ENCODE measurements at places on chromosomes 4 and X. TPM values are rescaled to one million over a fixed set of nuclear protein-coding genes. Genes with fewer than 3 reads are reported as not detected.

GRCh38 chr4:164221631-164222030 lies 532.3 kb upstream of the SMIM31 start:
- DNase-seq = no peak

DNA sequence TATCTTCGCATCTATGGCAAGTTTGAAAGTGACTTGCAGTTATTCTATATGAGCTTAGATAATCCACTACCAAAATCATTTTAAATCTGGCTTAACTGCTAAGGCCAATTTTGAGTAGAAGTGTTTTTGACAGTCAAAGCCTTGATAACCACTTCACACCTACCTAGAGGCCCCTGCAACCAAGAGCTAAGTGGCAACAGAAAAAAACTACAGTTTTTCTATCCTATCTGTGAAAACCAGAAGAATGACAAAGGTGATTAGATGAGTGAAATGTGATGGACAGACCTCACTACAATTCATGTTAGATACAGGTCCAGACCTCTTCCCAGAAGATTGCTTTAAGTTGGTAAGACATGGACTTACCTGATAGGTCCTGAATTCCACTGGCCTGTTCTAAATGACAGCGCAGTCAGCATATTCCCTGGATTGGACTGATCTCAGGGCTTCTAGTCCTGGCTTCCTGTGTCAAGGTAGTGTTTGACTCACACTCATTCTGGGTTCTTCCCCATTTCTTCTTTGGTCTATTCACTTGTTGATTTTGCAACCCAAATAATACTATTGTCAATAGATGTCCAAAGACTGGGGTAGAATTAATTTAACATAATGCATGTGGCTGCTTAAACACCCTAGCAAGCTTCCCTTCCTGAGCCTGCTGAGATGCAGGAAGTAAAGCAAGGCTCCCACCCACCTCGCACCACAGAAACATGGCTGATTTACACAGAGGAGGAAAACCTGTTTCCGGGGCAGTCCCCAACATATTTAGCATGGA lies 65.1 kb downstream of the PPP3CA start:
- DNase-seq = peak; percentile 23

DNA sequence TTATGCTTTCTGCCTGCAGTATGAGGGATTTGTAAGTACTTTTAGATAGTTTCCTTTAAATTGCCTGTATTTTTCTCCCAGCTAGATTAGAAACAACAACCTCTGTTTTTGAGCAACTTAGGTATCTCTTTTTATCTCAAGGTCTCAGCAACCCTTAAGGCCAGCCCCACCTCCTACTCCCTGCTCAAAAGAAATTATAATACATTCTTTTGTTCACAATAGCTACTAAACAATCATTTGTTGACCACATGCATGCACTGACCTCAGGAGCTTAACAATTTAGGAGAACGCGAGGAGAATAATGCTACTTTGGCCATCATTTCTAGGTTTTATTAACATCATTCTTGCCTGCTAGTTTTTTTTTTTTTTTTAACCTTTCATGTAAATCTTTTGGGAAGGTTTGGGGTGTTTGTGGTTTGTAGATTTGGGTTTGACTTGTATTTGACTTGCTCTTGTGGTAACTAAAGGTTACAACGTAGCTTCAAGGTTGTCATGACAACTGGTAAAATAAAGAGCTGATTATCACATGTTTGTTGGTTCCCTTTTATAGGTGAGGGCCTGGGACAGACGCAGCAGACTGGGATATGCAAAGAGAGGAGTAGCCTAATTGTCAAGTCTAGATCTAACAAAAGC lies 145.4 kb upstream of the PLAC1 start:
- DNase-seq = no peak

The TDO2 gene
- total RNA-seq = not detected

DNA sequence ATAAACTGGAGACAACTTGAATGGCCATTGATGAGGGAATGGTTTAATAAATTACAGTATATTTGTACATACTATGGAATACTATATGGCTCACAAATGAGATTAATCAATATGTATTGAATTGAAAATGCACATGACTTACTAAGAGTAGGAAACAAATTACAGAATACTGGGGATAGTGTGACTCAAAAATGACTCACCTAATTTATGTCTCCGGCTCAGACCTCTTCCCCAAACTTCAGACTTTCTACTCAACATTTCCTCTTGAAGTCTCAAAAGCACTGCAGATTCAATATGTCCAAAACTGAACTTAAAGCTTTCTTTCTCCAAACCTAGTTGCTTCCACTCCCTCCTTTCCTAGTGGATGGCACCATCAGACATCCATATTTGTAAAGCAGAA lies 28.8 kb upstream of the GRIA3 start:
- no peak for DNase-seq

GRCh38 chrX:53412446-53412845 lies 10.0 kb downstream of the SMC1A start:
- DNase-seq = no peak

DNA sequence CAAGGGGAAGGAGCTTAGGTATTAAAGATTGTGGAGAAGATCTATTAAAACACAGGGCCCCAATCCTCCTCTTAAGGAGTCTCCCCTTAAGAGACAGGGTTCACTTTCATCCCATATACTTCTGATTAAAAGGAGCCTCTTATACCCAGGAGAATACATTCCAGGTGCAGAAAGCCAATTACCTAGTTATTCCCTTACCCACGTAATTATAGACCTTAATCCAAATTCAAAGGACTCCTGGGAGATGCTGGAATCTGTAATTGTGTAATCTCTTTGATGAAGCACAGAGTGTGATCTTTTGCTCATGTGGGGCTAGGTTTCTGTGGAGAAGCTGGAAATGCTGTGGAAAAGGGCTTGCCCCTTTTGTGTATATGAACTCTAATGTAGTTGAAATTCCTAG lies 1.4 kb upstream of the SEC24B start:
- DNase-seq = no peak

GRCh38 chrX:121457096-121457495 lies 409.7 kb downstream of the GLUD2 start:
- DNase-seq = no peak

The DUX4 gene
- not detected for total RNA-seq

GRCh38 chr4:148643851-148644250 lies 201.6 kb upstream of the NR3C2 start:
- DNase-seq = no peak

DNA sequence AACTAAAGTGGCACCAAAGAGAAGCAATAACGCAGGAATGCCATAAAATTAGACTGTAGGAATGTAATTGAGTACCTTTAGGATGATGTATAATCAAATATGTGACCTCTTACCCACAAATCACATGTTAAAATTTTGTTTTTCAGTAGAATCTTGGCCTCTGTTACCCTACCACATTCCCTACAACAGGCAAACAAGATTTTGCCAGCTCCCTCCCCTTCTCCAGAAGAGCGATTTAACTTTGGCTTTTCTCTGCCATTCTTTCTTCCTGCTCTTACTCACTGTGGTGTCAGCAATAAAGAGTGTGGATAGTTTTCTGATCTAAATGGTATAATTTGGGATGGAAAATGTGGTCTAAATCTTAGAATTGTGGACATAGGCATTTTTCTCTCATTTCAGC lies 57.2 kb downstream of the TRIM2 start:
- DNase-seq = no peak

The DOK7 gene
- total RNA-seq = not detected

DNA sequence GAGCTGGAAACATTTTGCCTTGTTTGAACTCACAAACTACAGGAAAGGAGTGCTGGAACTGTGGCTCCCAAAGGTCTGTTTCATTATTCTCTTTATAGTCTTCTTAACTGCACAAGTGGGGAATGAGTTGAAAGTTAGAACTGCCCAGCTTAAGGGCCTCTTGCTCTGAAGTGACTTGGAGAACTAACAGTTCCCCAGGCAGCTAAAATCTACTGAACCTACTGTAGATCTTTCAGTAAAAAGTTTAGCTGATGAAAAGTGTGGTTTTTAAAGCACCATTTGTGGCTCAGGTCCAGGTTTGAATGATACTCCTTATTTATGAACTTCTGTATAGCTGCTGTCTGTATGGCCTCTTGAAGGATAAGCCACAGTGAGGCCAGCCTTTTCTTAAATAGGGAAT lies 353.8 kb downstream of the MAPK10 start:
- DNase-seq = no peak

The FMR1NB gene
- not detected for total RNA-seq

DNA sequence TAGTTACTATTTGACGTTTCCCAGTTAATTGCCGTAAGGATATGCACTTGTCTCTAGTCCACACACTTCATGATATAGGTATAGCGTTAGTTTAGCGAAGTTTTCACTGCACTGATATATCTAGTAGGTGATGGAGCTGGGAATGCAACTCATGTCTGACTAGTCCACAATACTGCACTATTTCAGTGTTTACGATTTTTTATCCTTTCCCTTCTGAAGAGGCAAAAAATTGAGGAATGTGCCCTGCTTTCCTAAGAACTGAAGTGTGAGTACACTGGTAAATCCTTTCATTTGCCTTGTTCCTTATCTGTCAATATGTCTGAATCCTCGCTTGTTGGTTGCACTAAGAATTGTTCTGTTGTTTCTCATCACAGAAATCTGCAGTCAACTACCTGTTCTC lies 1.0 kb downstream of the RPL36A start:
- no peak for DNase-seq

The TMEM271 gene
- not detected for total RNA-seq

GRCh38 chr4:179328627-179329026 lies 1886.4 kb upstream of the AGA start:
- DNase-seq = no peak

The PCDH18 gene
- total RNA-seq = 0.18 TPM

DNA sequence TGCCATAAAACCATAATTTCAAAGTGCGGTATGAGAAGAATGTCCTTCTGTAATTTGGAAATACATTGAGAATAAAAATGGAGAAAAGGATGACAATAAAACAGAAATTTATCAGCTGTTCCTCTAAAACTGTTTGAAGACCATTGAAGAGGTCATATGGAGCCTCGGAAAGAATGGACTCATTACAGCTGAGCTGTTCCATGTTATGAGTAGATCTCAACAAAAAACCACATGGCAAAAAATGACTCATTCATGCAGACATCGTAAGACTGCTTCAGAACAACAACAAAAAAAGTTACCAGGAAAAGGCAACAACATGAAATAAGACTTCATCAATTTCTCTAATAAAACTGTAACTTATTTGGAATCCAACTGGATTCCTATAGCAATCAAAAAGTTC lies 39.7 kb downstream of the AKAP4 start:
- DNase-seq = no peak

- no peak for DNase-seq
These were observed 75.8 kb downstream of the FRYL start for GRCh38 chr4:48704091-48704802.

DNA sequence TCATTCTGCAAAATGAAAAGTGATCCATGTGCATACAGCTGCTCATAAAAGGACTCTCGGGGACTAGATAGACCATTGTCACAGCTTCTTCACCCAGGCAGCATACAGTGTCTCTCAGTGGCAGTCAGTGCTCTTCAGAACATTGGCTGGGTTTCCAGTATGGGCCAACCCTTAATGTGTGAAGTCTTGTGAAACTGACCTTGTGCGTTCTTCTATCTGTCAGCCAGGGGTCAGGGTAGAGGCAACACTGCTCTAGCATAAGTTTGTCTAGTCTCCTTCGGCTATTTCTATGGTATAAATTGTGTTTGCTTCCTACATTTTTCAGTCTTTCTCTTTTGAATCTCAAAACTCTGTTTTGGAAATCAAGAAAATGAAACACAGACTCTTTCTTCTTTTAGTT lies 37.0 kb upstream of the SMIM31 start:
- no peak for DNase-seq

- no peak for DNase-seq
These were observed 74.1 kb upstream of the TMEM164 start for GRCh38 chrX:109928596-109929335.

- no peak for DNase-seq
These were observed 92.5 kb downstream of the ANK2 start for GRCh38 chr4:113141901-113142346.

DNA sequence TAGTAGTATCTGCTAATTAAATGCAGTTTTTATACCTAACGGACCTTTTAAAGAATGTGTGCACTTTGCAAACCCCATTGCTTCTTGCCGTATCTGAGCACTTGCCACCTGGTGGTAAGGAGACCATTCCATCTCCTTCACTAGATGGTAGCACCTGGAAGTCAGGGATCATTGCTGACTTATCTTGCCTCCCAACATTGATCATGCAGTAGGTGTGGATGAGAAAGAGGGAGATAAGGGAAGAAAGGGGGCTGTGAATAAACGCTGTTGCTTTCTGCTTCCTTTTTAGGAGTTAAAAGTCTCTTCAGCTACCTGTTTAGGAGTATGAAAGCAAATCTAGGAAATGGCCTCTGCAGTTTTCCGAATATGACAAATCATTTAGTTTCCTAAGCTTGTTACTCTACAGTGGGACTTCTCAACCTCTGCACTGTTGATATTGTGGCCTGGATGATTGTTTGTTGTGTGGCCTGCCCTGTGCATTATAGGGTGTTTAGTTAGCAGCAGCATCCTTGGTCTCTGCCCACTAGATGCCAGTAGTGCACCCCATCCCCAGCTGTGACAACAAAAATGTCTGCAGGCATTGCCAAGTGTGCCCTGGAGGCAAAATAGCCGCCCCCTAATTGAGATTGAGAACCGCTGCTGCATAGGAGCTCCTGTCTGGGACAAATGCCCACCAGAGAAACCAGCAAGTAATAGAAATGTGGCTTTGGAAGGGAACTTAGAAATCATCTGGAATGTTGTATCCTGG lies 38.8 kb downstream of the GAB1 start:
- no peak for DNase-seq

The ZNF630 gene
- total RNA-seq = 1.2 TPM

The SSX2B gene
- total RNA-seq = not detected

GRCh38 chr4:89595125-89595789 lies 241.7 kb downstream of the SNCA start:
- DNase-seq = no peak

The LEF1 gene
- total RNA-seq = 68.2 TPM

DNA sequence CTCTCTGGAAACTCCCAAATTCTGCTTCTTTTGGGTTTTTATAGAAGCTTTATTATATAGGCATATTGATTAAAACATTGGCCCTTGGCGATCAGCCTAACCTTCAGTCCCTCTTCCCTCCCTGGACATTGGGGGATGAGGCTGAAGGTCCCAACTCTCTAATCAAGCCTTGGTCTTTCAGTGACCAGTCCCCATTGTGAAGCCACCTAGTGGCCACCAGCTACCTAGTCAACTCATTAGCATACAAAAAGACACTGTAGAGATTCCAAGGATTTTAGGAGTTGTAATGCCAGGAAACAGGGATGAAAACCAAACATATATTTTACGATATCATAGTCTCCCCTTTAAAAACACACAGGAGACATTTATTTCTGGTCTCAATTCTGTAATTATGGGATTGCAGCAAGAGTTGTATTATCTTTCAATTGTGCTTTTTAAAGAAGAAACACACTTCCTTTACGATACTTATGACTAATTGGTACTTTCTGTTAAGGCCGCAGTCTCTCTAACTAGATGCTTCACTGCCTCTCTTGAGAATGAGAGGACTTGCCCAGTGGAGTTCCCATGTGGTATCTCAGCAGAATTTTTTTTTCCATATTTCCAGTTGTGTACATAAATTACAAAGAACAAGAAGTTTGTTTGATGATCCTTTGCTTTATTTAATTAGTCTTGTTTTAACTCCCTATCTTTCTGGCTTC lies 58.2 kb downstream of the WDR17 start:
- no peak for DNase-seq
